Hematopoietic multipotent progenitor cell treated with erythropoietin and hydrocortisone succinate and interleukin-3 and kit ligand, for 17 days (in vitro differentiated cells): ENCODE measurements at places on chromosomes 1 and 21.

DNA sequence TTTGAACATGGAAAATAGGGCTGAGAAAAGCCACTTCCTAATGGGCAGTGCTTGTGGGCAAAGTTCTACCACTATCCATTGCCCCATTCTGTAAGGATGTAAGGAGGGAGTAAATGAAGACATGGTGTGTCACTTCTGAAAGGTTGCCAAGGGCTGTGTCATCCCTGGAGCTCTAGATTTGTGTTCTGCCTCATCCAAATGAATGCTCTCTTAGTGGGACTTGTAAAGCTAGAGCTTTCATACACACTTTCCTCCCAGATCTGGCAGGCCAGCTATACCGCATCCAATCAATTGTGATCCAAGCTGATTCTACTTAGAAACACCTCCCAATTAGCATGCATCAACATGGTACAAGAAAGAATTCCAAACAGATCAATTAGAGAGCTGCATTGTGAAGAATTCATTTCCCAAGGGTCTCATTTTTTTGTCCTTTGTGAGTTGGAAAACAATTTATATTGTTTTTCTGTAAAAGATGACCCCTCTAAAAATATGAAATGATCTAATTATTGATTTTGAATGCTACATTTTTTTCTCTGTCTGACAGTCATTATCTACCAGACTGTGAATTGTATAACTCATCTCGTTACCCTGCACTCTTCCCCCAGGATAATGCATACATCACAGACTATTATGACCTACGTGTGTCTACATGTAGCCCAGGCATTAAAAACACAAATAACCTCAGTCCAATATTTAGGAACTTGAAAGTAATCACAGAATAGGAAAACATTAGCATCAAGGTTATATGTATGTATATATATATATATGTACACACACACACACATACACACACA lies 117.1 kb upstream of the DUSP10 start:
- DNase-seq = no peak

GRCh38 chr1:243568793-243569192 lies 281.2 kb downstream of the AKT3 start:
- DNase-seq = no peak

GRCh38 chr1:200258447-200259375 lies 151.1 kb downstream of the ZNF281 start:
- DNase-seq = no peak

DNA sequence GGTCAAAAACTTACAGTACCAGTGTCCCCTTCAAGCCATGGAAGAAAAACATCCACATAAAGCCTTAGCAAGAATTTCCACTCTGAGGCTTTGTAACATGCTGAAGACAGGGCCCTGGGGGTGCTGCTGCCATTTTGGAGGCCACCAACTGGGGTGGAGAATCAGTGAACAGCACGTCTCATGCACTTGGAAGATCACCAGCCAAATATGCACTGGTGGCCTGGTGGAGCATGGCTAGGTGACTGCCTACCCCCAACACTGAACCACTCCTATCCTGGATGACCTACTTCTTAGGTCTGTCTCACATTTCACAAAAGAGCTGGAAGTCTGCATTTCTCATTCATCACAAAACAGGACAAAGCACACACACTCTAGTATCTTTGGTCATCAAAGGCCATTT lies 126.4 kb downstream of the COL24A1 start:
- no peak for DNase-seq

DNA sequence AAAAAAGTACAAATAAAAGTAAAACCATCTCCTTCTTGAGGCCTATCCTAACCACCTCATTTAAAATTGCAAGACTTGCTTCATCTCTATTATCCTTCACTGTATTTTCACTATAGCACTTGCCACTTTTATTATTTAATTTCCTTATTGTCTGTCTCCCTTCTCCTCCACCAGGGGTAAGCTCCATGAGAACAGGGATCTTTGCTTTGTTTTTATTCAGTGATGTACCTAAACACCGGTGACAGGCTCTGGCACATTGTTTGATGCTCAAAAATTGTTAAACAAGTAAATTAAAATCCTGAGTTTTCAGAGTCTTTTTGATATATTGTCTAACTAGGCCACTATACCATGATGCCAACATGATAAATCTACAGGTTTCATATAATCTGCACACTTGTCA lies 17.2 kb upstream of the SPEN start:
- DNase-seq = no peak

DNA sequence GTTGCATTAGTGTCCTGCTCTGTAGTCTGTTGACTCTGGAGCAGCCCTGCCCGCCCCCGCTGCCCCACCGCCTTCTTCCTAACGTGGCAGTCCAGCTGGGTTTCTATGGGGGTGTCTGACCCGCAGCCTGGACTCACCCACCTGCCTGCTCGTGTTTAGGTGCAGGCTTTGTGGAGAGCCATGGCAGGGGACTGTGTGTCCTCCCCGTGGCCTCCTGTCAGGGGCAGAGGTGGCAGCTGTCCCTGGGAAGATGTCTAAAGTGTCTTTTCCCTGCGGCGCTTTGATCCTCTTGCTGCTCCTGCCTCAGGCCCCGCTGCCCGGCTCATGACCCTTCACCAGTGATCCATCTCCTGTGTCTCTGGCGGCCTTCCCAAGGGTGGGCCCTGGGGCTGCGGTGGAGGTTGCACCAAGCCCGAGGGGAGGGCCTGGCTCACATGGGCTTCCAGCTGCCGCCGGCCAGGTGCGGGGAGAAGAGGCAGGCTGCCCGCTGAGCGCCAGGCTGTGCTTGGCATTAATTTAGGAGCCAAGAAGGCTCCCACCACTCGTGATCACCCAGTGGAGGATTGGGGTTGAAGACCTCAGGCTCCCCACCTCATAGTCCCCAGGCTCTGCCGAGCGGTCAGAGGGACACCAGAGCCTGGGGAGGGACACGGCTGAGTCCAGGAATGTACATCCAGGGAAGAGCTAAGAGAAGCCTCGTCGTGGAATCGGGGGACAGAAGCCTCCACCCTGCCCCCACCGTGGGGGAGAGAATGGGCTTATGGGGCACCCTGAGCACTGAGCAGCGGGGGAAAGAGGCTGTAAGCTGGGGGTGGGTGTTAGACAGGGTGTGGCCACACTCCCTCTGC lies 44.1 kb downstream of the COL18A1 start:
- no peak for DNase-seq

DNA sequence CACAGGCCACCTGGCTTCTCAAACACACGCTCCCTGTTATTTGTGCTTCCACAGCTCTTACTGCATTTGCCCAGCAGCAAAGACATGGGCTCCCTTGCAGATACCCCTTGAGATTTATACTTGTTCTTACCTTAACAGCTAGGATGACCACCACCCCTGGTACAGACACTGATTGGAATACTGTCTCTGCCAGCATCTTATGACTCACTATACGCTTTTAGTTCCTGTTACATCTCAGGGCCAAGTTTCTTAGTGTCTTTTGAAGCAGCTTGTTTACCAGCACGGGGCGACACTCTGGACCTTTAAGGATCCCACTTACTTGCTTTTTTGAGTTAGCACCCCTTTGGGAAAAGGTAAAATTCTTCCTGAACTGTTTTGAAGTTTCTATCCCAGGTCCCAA lies 874.8 kb downstream of the KCNT2 start:
- no peak for DNase-seq

DNA sequence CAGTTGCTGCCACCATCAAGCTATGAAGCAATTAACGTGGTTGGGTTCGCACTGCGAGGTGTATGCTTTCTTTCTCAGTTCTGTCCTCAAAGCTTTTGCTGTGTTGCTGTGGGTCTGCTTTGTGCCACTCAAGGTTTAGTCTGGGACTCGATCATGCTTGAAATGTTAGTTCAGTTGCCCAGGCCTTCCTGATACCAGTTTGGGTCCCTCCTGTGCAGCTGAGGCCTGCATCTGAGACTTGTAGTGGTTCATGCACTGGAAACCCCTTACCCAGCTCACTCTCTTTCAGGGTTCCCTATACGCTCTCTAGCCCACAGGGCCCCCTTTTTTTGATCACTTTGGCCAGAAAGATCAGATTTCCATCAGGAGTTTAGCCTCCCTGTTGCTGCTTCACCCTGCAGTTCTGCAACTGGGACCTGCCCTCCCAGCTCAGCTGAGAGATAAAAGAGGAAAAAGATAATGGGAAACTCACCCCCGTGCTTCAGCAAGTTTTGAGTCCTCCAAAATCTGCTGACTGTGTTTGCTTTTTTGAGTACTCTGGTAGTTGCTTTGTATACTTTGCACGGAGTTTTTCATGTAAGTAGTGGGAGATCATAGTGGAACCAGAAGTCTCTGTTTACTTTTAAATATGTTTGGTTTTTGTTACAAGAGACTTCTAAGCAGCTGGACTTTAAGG lies 317.0 kb downstream of the HHAT start:
- DNase-seq = no peak

DNA sequence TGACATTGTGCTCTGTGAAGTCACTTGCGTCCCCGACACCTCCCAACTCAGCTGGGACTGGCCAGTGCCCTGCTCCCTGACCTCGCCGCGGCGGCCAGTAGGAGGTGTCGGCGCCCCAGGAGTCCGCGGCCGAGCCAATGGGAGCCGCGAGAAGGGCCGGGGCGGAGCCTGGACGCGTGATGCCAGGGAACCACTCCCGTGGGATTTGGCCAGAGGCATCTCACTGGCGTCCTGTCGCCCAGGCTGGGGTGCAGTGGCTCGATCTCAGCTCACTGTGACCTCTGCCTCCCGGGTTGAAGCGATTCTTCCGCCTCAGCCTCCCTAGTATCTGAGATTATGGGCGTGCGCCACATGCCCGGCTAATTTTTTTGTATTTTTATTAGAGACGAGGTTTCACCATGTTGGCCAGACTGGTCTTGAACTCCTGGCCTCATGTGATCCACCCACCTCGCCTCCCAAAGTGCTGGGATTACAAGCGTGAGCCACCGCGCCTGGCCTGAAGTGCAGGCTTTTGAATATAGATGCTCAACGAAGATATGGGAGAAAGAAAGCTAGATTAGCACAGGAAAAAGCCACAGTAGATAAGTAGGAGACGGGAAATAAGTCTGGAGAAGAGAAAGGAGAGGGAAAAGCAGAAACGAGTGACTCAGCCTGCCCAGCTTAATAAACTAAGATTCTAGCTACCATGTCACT lies 38.0 kb downstream of the ZBTB8OS start:
- peak; percentile 37 for DNase-seq

DNA sequence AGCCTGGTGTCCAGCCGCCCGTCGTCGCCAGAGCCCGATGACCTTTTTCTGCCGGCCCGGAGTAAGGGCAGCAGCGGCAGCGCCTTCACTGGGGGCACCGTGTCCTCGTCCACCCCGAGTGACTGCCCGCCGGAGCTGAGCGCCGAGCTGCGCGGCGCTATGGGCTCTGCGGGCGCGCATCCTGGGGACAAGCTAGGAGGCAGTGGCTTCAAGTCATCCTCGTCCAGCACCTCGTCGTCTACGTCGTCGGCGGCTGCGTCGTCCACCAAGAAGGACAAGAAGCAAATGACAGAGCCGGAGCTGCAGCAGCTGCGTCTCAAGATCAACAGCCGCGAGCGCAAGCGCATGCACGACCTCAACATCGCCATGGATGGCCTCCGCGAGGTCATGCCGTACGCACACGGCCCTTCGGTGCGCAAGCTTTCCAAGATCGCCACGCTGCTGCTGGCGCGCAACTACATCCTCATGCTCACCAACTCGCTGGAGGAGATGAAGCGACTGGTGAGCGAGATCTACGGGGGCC lies 1.2 kb downstream of the OLIG2 start:
- DNase-seq = no peak

DNA sequence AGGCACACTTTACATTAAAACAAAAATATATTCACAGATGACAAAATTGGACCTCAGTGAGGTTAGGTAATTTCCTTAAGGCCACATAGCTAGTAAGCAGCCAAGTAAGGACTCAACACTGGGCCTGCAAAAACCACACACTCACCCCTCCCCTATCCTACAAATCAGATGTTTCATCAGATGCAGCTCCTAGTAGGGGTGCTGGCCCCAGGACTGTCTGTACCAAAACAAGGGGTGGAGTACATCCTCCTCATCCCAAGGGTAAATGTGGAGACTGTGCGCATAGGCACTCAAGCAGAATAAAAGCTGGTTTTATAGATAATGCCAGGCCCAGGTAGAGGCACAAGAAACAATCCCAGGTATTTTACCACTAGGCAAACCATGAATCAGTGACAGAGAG lies 25.7 kb downstream of the URB1 start:
- DNase-seq = no peak

DNA sequence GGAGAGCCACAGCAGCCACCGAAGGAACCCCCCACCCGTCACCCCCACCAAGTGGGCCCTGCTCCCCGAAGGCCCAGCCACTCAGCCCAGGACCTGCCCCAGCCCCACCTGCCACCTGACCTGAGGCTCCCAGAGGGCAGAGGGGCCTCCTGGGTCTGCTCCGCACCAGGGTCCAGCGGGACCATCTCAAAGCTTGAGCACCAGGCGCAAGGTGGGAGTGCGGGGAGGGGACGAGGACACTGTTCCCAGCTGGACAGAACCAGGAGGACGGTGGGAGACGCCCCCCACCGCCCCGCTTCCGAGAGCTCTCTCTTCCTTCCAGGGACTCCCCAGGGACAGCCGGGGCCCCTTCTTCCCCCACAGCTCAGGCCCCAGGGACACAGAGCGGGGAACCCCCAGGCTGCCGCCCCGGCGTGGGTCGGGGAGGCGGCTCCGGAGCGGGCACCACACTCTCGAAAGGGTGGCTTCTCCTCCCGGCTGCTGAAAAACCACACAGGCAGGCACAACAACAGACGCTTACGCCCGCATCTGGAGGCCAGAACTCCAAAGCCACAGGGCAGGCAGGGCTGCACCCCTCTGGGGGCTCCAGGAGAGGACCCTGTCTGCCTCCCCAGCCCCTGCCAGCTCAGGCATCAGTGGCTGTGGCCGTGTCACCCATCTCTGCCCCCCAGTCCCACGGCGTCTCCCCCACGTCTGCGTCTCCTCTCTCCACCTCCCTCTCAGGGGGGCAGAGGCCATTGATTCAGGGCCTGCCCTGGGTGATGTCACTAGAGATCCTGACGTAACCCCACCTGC lies 1.9 kb upstream of the TTLL10 start:
- DNase-seq = no peak

DNA sequence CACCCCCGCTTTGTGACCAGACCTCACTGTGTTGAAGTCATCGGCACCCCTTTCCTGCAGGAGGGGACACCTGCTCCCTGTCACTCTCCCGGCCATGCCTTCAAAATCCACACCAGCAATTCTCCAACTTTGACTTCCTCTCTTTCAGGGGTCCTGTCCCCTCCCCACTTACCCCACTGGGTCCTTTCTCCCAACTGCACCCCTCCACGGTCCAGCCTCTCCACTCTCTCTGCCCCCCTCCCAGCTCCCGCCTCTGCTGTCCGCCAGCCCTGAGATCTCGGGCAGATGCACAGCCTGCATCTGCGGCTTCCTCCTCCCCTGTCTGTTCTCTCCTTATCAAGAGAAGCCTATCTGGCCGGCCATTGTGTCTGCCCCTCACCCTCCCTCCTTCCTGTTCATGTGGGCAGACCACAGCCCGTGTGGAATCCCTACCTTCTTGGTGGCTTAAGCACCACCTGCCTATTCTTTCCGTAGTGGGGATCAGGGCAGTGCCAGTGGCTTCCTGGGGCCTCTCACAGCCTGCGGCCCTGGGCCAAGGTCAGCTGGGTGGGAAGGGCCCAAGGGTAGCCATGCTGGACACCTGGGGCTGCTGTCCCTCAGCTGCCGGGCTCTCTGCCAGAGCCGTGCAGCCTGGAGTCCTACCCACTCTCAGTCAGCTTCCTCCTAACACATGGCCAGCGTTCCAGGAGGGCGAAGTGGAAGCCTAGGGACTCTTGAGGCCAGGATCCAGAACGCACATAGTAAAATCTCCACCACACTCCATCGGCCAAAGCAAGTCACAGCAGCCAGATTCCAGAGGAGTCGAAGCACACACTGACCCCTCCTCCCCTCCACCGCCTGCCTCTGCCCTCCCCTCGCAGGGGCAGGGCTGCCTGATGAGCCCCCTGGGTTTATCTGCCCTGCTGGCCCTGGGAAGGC lies 5.1 kb upstream of the HES4 start:
- no peak for DNase-seq
